ENCODE measurements at places on chromosomes 4 and X.
A peak's percentile ranks its signal among the peaks of the same experiment; 100 is the strongest.

- DNase-seq, result no peak
These were observed 73.0 kb downstream of the TAB3 start for GRCh38 chrX:30816079-30816478.

DNA sequence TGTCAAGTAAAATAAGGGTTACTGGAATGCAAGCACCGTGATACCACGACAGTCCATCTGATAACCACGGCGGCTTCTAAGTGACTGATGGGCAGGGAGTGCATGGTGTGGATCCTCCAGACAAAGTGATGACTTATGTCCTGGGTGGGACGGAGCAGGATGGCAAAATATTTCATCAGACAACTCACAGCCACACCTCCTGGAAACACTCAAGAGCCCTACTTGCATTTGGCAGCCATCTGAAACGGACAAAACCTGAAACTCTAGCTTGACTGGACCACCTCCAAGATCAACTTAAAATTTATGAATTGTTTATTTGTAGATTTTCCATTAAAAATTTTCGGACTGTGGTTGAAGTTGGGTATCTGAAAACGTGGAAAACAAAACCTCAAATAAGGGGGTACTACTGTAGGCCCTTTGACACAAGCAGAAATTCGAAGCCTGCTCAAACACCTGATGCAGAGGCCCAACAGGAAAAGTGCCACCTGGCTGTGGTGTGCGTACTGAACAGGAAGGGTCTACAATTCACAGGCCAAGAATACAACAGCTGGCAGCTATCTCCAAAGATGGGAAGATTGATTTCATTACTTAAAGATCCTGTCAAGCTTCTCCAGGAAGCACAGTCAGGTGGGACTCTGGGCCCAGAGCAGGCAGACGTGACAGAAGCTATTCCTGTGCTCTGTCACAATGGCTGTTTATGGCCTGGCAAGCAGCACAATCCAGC lies 26.0 kb downstream of the LRIT3 start:
- DNase-seq, result no peak

GRCh38 chrX:48936429-48937053 lies 17.7 kb upstream of the PIM2 start:
- no peak for DNase-seq

- DNase-seq, result no peak
These were observed 367.9 kb upstream of the FAM47C start for GRCh38 chrX:36640232-36640631.

DNA sequence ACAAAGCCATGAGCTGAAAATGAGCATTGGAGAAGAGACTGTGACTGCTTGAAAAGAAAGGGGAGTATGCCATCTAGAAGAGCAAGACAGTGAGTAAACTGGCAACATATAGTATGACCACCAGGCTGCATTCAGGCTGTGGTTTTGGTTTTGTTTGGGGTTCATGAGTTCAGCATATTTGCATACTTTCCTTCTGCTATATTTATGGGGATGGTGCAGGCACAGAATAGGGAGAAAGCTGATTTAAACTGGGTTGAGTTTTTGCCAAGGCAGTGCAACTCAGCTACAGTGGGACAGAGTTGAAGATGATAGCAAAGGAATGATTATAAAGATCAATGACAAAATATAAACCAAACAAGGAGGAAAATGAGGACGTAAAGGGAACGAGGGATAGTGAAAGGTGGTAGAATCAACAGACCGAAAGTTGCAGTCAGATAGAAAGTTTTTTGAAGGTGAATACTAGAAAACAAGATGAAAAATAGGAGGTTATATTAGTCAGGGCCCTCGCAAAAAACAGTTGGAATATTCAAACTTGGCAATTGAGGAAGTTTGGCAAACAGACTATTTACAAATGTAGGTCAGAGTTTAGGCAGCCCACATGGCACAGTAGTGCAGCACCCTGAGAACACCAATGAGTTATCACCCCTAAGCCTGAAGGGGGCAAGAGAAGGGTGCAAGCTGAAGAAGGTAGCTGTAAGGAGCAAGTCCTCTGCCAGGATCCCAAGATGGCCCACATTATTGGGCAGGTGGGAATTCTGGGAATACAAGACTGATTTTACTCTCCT lies 114.8 kb upstream of the MAP9 start:
- DNase-seq, result no peak

GRCh38 chr4:150722908-150723362 lies 141.0 kb downstream of the MAB21L2 start:
- DNase-seq, result peak; percentile 92

GRCh38 chr4:141680060-141680459 lies 43.7 kb downstream of the IL15 start:
- no peak for DNase-seq

DNA sequence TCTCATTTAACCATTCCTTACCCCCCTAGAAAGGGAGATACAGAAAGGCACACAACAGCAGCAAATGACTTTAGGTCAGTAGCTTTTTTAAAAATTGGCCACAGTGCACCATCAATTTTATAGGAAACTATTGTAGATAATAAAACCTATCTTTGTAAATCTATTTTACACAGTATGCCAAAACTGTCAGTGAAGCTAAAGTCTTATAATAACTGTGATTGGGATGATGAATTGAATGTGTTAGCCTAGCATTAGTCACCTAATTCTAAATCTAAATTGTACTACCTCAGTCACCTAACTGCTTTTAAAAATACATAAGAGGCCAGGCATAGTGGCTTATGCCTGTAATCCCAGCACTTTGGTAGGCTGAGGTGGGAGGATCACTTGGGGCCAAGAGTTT lies 44.2 kb downstream of the SH3RF1 start:
- no peak for DNase-seq

DNA sequence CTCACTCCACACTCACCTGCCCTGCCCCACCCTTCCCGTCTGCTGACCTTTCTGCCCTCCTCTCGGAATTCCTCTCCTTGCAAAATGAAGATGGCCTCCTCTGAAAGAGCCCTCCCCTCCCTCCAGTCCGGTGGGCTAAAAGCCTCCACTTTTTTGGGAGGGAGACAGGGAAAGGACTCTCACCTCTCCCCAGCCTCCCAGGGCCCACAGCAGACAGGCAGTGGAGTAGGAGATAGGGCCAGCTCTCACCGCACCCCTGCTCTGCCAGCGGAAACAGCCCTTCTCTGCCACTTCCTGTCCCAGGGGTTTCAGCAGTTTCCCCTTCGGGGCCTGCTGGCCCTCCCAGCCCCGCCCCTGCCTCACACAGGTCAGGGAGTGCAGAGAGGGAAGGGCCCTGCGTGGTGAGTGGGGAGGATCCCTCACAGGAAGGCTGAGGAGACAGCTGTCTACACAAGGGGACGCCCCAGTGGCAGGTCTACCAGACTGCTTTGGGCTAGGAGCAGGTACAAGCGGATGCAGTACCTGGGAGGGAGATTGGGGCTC lies 18.2 kb downstream of the ELF4 start:
- peak; percentile 19 for DNase-seq

DNA sequence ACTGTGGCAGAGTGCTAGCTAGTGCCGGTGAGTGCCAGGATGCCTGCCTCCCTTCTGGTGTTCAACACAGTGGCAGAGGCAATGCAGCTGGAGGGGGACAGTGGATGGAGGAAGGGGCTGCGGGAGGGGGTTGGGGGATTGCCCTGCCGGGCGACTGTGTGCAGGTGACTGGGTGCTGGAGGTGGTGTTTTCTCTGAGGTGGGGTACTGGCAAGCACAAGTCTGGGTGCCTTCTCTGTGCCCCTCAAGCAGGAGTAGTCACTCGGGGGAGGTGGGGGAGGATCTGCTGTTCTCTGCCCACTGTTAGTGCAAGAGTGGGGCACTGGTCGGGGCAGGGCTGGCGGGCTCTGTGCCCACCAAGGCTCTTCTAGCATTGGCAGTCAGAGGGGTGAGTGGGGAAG lies 10.3 kb upstream of the P2RY10 start:
- no peak for DNase-seq

- no peak for DNase-seq
These were observed 389.0 kb downstream of the HNRNPD start for GRCh38 chr4:81984746-81985145.

DNA sequence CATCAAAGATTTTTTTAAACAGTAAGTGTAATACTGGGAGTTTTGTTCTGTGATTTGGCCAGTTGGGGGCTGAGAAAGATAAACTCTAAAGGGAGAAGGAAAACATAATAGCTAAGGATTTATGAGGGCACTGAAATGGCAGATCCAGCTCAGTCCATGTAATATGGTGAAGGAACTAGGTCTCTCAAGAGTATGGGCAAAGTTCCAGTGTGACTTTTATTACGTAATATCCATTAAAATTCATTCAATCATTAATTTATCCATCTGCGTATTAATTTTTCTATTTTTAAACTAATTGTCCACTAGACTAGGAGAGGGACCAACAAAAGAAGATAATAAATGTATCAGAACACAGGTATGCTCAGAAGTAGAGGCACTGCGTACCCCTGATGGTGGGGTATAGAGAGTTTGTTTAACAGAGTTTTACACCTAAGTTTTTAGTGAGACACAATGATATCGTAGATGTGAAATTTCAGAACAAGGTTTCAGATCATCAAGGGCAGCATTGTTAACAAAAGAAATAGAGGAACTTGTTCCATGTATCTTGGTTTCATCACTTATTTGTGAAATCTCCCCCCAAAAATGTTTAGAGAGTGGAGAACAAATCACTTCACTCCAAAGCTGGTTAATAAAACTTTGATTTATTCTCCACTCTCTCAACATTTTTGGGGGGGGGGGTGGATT lies 351.1 kb downstream of the GRXCR1 start:
- no peak for DNase-seq

DNA sequence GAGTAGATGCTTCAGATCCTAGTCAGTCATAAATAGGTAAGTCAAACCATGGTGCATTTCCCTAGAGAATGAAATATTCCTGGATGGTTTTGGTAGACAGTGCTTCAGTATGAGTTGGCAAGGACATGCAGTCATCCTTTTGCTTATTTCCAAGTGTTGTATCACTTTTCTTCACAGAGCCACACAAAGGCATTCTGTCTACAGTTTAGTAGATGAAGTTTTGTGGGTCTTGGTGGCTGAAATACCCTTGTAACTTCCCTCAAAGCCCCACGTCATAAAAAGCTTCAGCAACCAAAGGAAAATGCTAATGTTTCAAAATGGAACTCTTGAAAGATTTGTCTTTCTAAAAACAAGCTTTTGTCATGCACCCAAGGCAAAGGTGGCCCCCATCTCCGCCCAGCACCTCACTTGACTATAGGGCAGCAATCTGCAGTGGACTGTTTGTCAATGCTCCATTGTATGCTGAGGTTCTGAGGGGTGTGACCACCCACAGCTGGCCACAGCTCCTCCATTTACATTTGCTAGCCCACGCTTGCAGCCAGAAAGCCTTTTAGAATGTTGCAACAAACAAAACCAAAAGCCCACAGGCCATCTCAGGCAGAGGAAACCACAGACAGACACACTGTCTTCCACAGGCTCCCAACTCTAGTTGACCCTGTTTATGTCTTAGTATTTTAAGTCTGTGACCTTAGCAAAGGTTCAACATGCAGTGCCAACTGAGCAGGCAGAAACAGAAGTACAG lies 87.1 kb upstream of the FAM9C start:
- DNase-seq, result no peak

- peak; percentile 59 for DNase-seq
These were observed 155.2 kb downstream of the ZNF330 start for GRCh38 chr4:141375855-141376254.

DNA sequence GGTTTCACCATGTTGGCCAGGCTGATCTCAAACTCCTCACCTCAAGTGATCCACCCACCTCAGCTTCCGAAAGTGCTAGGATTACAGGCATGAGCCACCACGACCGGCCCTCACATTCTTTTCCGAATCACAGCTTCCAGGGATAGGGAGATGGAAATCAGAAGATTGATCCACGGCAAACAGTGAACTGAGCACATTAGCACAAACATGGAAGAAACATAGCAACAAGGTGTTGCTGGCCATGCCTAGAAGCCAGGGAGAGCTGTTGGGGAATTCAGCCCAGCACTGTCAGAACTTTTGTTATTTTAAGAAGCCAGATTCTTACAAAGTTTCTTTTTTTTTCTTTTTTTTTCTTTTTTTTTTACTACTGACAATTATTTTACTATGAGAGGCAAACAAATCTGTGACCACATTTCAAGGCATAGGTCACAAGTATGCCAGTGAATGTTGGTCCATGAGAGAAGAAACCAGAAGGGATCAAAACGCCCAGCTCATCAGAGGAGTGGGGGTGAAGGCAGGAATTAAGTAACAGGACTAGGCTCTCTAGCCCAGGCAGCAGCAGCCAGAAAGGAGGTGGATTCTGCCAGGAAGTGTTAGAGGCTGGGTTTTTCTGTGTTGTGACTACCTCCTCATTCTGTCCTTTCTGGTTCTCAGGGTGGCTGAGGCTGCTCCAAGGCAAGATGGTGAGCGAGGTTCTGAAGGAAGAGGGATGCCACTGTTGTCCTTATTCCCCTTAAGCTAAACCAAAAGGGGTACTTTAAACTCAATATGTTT lies 44.1 kb downstream of the TEC start:
- DNase-seq, result no peak

DNA sequence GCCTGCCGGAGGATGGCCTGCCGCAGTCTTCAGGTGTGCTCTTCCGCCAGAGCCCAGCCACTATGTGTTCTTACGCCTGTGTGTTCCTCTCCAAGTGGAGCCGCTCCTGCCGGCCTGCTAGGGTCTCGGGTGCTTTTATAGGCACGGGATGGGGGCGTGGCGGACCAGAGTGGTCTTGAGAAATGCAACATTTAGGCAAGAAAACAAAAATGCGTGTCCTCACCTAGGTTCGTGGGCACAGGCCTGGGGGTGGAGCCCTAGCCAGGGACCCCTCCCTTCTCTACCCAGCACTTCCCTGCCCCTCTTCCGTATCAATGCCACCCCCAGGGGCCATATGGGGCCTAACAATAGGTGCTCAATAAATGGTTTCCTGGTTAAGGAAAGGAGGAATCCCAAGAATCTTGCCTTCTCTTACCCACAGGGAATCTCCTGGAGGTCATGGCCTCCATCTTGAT lies 34.4 kb upstream of the LRBA start:
- DNase-seq, result no peak

DNA sequence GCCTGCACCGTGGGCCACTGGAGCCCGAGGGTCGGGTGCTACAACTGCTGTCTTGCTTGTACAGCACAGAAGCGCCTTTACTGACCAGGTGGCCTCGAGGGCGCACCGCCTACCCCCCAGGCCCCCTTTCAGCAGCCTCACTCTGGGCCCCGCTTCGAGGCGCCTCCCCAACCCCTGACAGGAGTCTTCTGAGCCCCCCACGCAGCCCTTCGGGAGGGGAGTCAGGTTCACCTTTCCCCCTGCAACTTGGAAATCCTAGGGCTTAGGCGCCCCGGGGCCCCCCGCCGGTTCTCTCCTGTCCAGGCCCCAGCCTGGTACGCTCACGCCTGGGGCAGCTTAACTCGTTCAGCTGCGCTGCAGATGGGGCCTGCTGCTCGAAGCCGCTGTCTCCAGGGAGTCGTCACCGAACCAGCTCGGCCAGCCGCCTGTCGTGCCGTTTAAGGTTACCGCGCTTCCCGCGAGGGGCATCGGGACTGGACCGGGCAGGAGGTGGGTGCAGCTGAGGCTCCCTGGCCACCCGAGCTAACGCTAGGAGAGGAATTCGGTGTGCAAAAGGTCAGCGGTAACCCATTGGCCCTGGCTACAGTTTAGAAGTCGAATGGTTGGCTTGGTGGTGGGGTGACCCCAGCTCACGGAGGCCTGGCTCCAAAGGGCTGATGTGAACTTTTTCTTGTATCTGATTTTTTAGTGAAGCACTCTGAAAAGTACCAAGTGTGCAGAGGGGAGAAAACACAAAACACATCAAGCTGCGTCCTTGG lies 58.9 kb upstream of the BCOR start:
- no peak for DNase-seq

GRCh38 chrX:10482261-10482660 lies 138.1 kb downstream of the MID1 start:
- no peak for DNase-seq

GRCh38 chr4:27775156-27775555 lies 914.5 kb downstream of the STIM2 start:
- DNase-seq, result no peak
